ENCODE measurements at places on chromosomes 13 and 19. TPM values are rescaled to one million over a fixed set of nuclear protein-coding genes. Genes with fewer than 3 reads are reported as not detected.

Gene STARD13
- 0.57 TPM for total RNA-seq

GRCh38 chr13:19591864-19592263 is 30.5 kb upstream of the TPTE2 start:
- DNase-seq: no peak

Gene NTN5
- 0.20 TPM for total RNA-seq

Gene GRWD1
- 32.1 TPM for total RNA-seq

DNA sequence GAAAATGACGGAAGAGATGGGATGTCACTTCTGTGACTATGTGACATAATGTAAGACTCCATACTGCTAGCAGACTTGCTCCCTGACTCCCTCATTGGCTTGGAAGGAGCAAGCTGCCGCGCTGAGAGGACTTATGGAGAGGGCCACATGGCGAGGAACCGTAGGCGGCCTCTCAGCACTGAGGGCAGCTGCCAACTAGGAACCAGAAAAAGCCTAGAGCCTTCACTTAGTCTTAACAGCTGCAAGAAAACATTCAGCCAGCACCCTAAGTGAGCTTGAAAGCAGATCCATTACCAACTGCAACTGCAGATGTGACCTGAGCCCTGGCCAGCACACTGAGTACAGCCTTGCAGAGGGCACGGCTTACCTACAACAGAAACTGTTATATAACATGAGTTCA is 33.9 kb downstream of the USP12 start:
- no peak for DNase-seq

DNA sequence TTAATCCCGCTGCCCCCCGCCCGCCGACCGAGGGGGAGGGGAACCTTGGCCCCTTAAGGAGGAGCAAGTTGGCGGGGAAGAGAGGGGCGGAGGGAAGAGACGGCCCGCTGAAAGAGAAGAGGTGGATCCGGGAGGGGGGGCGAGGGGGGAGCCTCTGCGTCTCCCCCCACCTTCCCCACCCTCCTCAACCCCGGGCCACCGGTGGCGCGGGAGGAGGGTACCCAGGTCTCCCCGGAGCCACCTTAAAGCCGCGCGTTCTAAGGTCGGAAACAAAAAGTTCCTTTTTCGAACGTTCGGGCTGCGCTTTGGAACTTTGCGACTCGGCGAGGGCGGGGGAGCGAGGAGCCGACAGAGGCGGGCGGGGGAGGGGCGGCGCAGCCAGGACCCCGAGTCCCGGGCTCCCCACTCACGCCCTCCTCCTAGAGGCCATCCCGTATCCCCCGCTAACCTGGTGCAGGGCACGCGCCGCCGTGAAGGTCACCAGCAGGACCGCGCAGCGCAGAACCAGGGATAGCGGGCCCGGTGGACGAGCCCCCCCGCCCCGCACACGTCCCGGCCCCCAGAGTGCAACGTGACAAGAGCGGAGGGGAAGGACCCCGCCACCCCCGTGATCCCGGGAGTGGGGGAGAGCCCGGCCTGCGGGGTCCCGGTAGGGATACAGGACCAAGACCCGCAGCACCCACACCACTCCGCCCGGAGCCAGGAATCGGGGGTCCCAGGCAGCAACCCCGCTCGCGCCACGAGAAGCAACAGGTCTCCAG is 659 bp downstream of the ERF start:
- peak; percentile 85 for DNase-seq

Gene PCP2
- total RNA-seq: 2.1 TPM

GRCh38 chr19:15390814-15391213 is 11.2 kb upstream of the AKAP8 start:
- no peak for DNase-seq

Gene ZNF814
- total RNA-seq: 50.1 TPM

- DNase-seq: no peak
Observed at GRCh38 chr19:17872251-17873001, 681 bp downstream of the SLC5A5 start.

DNA sequence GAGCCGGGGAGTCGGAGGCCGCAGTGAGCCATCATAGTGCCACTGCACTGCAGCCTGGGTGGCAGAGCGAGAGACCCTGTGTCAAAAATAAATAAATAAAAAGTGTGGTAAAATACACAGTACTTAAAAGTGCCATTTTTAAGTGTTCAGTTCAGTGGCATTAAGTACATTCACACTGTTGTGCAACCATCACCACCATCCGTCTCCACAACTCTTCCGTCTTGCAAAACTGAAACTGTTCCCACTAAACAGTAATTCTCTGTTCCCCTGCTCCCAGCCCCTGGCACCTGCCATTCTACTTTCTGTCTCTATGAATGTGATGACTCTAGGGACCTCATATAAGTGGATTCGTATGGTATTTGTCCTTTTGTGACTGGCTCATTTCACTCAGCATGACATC is 13.3 kb downstream of the SLC25A42 start:
- DNase-seq: no peak

Gene NALCN
- total RNA-seq: not detected

- no peak for DNase-seq
Observed at GRCh38 chr19:16773259-16773658, 53.6 kb downstream of the NWD1 start.

GRCh38 chr19:34041925-34042521 is 130.3 kb upstream of the LSM14A start:
- peak; percentile 62 for DNase-seq

Data from OCI-LY7 (cell line).